ENCODE measurements at places on chromosomes 3 and 15.

GRCh38 chr3:38567498-38567897 is 71.4 kb downstream of the EXOG start:
- DNase-seq, result no peak

DNA sequence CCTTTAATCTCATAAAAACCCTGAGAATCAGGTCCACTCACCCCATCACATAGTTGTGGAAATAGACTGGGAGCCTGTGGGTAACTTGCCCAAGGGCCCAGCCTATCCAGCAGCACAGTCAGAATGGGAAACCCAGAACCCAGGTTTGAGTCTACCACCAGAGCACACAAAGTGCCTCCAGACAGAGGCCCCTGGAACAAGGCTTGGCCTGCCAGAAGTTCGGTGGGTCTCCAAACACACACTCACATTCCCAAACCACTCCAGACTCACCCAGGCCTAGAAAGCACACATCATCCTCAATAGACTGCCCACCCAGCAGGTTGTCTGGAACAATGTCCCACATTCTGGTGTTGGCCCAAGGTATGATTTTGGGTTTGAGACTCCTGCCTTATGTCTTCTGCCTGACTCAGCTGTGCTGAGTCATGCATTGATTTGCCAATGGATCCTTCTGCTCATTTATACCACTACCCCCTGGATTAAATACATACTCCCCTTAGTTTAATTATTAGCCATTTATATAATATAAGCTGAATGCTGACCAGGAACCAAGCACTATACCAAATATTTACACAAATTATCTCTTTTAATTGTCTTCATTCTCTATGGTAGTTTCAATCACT is 4.5 kb downstream of the SLC12A8 start:
- no peak for DNase-seq

GRCh38 chr3:56952061-56952460 is 108.4 kb upstream of the SPATA12 start:
- no peak for DNase-seq

GRCh38 chr3:13785853-13786436 is 93.9 kb downstream of the WNT7A start:
- DNase-seq, result no peak

DNA sequence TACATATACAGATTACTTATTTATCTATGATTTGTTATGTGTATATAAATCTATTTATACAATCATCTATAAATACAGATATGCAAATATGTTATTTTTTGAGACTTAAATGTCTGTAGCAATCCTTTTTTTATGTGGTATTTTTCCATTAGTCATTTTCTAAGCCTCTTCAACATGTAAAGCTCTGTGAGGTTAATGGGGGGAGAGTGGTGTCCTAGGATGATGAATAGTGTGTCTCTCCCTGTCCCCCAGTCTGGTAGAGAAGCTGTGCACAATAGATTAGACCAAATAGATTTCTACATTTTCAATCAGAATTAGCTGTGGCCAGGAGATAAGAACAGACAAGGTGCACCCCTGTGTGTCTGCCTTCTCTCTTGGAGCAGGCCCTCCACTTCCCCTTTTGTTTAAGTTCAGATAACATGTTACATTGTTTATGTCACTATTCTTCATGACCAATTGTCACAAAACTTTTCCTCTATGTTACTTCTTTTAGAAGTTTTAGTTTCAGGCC is 453.9 kb downstream of the LPP start:
- DNase-seq, result no peak

- no peak for DNase-seq
These were observed 11.1 kb upstream of the PIK3R4 start for GRCh38 chr3:130757611-130758150.

- no peak for DNase-seq
These were observed 231.8 kb downstream of the ROBO2 start for GRCh38 chr3:77271711-77272110.

GRCh38 chr3:179606534-179607085 is 2.0 kb downstream of the NDUFB5 start:
- DNase-seq, result no peak

GRCh38 chr15:68023307-68024101 is 30.6 kb upstream of the PIAS1 start:
- no peak for DNase-seq

GRCh38 chr3:146421819-146422759 is 47.3 kb downstream of the PLSCR2 start:
- DNase-seq, result no peak

DNA sequence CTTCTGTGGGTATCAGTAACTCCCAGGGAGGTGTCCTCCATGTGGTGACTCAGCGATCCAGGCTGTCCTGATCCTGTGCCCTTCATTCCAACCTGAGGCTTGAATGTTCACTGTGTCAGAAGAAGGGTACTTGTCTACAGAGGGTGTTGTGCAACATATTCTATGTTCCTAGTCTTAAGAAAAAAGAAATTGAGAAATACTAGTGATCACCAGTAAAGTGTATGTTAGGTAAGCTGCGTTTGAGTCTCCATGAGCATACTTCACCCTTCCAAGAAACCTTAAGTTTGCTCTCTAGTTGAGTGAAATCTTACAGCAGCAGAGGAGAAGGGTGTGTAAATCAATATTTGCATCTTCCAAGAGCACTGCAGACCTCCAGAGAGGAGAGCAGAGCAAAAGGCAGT is 122.2 kb upstream of the SLC24A5 start:
- DNase-seq, result no peak

DNA sequence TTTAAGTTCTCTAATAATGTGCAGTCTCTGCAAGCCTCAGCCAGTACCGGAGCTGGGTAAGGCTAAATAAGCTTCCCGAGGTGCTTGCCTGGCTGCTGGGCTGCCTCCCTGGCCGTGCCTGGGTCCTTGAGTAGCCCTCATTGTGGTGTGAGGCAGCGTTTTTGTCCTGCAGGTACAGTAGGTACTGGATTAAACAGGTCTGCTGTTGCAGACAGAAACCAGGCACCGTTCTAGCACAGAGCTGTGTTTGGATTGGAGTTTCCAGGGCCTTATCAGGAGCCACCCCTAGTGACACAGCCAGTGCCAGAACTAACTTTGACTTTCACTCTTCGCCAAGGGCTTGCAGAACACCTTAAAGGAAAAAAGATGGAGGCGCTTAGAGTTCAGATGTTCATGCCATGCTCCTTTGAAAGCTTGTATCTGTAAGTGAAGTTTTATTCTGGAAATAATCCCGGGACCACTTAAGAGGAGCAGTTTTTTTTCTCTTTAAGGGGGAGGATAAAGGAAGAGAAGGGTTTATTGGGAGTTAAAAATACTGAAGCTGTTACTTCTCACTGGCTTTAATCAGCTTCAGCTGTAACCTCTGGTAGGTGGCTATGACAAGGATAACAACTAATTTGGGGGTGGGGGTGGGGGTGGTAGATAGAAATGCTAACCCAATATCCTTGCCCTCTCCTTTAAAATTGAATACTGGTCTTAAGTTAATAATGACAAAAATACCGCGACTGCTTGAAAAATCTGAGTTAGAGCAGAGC is 126.8 kb downstream of the MITF start:
- DNase-seq, result no peak

DNA sequence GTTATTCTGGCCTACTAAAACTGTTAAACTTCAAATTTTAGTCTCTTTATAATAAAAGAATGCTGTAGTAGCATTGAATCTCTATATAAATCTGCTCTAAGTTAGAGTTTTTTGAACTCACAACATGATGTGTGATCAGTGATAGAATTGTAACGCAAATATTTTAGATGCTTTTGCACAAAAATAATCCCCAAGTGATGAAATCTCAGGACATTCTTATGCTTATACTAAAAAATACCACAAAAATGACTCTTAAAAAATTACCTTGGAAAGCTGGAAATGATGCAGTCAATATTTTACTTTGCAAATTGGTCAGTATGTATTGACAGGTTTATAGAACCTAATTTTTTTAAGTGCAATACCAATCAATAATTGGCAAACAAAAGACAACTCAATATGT is 375.3 kb downstream of the TBC1D5 start:
- no peak for DNase-seq

DNA sequence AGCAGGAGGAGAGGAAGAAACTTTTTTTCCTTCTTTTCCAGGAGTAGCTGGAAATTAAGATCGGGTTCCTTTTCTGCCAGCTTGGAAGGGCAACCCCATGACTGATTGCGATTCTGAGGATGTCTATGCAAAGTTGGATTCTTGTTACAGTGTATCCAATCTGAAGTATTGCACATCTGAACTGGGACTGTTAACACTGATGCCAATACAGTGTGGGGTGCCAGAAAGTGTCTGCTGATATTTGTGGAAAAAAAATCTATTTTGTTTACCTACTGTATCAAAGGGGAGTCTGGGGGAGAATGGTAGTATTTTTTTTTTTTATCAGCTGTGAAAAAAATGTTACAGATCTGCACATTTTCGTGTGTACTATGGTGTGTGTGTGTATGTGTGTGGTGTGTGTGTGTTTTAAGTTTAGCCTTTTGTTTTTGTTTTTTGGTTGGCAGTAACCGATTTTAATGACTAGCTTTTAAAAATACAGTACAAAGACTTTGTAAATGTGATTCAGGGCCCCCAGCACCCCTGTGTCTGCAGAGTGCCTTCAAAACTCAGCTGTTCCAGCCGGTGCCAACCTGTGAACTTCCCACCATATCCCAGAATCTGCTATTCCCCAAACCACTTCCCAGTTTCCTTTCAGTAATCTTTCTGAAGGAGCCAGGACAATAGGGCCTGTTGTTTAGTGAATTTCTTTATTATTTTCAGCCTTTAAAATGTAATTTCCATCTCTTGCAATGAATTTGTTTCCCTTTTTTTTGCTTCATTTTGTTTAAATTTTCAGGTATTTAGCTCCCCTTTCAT is 1.9 kb downstream of the RAP2B start:
- DNase-seq, result no peak

DNA sequence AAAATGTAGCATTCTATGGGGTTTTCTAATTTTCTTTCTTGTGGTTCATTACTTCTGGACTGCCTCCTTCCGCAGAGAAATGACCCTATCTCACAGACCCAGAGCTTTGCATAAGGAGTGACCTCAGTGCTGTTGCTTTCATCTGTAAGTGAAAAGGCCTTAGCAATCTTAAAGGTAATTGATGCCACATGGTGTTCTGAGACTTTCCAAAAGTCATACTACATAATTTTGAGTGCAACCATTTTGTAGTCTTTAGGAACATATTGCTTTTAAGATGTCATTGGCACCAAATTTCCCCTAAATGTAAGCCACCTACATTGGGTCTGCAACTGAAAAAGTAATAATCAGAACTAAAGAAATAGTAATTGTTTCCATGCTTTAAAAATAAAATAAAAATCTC is 9.2 kb upstream of the HHLA2 start:
- no peak for DNase-seq

DNA sequence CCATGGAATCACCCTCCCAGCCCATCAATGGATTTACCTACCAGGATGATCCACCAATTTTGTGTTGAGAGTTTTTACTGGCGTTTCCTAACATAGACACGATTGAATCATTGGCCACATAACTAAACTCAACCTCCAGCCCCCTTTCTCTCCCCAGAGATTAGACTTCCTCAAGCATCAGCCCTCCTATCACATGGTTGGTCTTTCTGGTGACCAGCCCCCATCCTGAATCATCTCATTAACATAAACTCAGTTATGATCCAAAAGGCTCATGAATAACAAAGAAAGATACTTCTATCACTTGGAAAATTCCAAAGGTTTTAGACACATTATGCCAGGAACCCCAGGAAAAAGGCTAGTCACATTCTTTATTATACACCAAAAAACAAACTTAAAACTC is 21.2 kb downstream of the PRKAR2A start:
- no peak for DNase-seq

DNA sequence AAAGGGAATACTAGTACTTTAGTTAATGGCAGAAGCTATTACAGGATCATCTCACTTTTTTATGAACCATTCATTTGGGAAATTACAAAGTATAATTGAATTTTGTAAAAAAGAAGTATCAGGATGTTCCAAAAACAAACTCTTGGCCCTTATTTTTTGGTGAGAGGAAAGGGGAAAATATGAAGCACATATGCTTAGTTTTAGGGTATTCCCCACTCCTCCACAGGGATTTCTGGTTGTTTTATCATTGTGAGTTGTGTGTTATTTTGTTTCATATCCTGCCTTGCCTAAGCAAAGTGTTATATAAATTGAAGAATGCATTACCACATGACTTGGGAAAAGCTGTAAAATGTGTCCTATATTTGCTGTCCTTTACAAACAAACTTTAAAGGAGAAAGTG is 227.0 kb downstream of the FMN1 start:
- DNase-seq, result no peak

DNA sequence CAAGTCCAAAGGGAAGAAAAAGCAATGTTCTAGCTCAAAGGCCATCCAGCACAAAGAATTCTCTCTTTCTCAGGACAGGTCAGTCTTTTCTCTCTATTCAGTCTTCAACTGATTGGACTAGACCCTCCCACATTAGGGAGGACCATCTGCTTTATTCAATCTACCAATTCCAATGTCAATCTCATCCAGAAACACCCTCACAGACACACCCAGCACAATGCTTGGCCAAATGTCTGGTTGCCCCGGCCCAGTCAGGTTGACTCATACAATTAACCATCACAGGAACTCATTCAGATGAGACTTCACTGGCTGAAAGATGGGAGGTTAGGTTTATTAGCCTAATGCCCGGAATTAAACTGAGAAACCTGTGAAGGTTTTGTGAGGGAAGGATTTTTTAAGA is 32.4 kb downstream of the ACAN start:
- DNase-seq, result no peak

- no peak for DNase-seq
These were observed 69.6 kb downstream of the LRTM1 start for GRCh38 chr3:54858093-54858785.

GRCh38 chr15:64305261-64305660 is 50.7 kb downstream of the CSNK1G1 start:
- DNase-seq, result no peak

- no peak for DNase-seq
These were observed 462.3 kb upstream of the SGO1 start for GRCh38 chr3:20648294-20648693.

- DNase-seq, result no peak
These were observed 181.7 kb downstream of the GBE1 start for GRCh38 chr3:81579744-81580143.

GRCh38 chr15:69509131-69509530 is 56.5 kb downstream of the RPLP1 start:
- no peak for DNase-seq

GRCh38 chr3:131167867-131168266 is 141.2 kb downstream of the NEK11 start:
- no peak for DNase-seq

DNA sequence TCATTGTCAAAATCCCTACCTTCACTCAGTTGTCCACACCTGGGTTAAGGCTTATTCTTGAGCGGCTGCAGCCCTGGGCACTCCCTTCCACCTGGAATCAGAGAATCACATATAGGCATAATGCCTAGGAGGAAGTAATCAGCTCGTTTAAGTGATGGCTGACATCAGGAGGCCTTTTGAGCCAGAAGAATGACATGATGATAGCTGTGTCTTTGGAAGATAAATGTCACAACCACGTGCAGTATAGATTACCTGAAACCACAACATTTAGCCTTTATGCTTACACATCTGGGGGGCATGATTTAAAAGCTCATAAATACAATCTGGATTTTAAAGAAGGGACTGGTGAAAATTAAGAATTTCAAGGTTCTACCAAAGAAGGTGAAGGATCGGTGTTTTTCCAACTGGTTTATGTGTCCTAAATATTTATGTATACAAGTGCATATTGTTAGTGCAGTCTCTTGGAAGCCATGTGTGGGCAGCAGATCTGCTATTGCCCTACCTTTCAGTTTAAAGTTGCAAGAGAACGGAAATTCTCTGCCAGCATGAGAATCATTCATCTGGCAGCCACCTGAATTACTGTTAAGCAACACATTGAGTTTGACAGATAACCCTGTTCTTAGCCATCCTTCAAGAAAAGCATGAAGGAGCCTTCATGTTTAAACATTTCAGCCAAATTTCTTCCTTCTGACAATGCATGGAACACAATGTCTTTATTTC is 163.4 kb upstream of the NR2E3 start:
- no peak for DNase-seq

All from GM12878 (cell line).